ENCODE measurements at places on chromosomes 5 and 9.

DNA sequence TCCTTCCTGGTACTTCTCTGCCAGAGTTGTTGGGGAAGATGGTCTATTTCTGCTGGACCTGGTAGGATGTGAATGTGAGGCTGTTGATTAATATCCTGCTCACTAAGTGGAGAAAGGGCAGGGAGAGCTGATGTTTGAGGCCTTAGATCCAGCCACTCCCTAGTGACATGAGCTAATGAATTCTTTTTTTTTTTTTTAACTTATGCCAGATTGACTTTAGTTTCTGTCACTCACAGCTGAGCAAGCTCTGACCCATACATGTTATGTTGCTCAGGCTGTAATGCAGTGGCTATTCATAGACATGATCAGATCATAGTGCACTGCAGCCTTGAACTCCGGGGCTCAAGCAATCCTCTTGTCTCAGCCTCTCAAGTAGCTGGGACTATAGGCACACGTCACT is 75.1 kb upstream of the SPRY4 start:
- no peak for DNase-seq

- DNase-seq, result no peak
Measured at GRCh38 chr9:86854898-86855523, 92.3 kb downstream of the GAS1 start.

GRCh38 chr9:70923961-70924360 is 197.5 kb downstream of the TRPM3 start:
- no peak for DNase-seq

DNA sequence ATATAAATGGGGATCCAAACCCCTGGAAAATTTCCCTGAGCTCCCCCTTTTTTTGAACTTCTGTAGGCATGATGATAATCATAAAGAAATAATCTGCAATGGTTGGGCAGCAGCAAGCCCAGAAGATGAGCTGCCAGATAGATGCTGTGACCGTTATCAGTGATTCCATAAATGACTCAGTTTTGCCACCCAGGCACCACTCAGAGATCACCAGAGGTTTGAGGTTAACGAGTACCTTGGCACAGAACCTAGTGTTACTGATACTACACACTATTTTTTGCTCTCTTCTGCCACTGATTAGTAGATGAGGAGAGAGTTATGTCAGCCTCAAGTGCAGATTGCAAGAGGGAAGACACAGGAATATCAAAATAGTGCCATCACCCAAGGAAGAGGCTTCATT is 199.3 kb upstream of the PTGER4 start:
- no peak for DNase-seq

DNA sequence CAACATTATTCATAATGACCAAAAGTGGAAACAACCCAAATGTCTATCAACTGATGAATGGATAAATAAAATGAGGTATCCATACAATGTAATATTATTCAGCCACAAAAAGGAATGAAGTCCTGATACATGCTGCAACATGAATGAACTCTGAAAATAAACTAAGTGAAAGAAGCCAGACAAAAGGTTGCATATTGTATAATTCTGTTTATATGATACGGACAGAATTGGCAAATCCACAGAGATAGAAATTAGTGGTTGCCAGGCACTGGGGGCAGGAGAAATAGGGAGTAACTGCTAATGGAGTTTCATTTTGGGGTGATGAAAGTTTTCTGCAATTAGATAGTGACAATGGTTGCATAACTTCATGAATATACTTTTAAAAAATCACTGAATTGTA is 47.0 kb downstream of the KIF24 start:
- DNase-seq, result no peak

DNA sequence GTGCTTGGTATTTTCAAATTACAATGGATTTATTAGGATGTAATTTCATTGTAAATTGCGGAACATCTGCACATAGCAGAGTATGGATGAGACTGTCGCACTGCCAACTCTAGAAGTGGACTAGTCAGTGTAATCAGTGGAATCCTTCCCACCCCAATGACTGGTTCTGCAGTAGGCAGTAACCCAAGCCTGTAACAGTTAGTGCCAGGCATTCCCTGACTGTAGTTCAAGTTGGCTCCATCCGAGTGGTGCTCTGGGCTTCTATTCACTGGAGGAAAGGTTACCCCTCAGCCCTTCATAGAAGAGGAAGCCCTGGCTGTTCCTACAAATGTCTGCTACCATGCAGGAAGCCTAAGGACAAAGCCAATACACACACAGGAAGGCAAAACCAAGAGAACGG is 23.2 kb downstream of the AK3 start:
- DNase-seq, result no peak

DNA sequence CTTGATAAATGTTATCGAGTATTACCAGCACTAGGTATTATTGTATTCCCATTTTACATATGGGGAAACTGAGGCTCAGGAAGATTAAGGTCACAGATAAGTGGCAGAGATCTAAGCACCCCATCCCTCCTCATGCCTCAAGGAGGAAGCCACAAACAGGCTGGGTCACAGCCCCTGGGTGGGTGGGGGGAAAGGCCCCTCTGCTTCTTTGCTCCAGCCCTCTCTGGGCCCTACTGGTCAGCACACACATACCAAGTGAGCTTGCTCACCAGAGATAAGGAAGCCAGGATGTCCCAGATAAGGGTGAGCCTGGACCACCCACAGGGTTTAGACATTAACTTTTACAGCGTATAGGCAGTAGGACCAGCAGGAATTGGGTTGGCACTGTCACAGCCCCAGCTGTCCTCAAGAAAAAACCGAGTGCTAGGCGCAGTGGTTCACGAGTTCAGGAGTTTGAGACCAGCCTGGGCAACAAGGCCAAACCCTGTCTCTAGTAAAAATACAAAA is 45.3 kb downstream of the STK10 start:
- DNase-seq, result no peak

GRCh38 chr9:22425551-22425950 is 21.1 kb upstream of the DMRTA1 start:
- no peak for DNase-seq

GRCh38 chr9:97807681-97808080 is 45.3 kb upstream of the FOXE1 start:
- no peak for DNase-seq

- no peak for DNase-seq
Measured at GRCh38 chr5:105922080-105922479, 1748.7 kb downstream of the EFNA5 start.

DNA sequence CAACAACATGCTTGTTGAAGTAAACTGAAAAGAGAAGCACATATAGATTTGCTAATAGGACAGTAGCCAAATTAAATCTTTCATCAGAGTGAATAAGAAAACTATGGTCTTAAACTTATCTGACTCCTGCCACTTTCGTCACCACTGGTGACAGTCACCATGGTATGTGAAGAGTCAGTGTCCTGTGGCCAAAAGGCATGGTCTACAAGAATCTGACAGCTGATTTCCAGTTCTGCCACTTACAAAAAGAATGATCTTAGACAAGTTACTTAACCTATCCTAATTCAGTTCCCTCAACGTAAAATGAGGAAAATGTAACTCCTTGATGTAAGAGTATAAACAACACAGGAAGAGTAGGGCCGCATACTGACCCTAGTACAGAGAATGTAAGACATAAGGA is 102.0 kb downstream of the LPAR1 start:
- no peak for DNase-seq

GRCh38 chr5:23026252-23027170 is 173.4 kb upstream of the CDH12 start:
- no peak for DNase-seq

DNA sequence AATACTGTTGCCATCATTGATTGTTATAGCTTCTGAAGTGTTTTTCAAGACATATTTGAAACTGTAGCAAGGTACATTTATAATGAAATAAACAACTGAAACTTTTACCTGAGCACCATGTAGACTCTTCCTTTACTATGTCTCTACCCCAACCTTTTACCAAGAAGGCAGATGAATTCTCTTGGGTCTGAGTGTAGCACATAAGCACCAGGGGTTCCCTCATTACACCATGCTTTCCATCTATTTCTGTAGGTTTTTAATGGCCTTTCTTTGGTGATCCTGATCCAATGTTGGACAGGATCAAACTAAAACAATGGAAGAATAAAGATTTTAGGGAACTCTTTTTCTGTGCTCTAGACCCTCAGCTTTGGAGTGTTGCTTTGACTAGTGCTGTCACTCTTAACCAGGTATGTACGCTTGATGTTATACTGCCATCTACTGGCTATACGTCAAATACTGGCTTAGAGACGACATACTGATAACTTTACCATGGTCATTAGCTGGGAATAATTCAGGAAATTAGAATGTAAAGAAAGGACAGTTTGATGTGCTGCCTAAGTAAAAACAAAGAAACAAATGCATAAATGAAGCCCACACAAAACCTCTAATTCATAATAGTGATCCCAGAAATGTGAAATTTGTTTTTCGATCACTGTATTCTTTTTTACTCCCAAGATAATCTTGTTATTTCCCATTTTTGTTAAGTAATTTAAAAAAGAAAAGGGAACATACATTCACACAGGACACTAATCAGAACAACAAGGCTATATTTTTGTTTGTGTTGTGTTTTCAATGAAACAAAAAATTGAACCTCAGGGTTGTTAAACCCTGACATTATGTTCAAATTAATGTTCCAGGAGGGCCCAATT is 30.7 kb downstream of the IFNW1 start:
- no peak for DNase-seq

GRCh38 chr5:104353371-104353770 is 790.8 kb upstream of the NUDT12 start:
- no peak for DNase-seq

DNA sequence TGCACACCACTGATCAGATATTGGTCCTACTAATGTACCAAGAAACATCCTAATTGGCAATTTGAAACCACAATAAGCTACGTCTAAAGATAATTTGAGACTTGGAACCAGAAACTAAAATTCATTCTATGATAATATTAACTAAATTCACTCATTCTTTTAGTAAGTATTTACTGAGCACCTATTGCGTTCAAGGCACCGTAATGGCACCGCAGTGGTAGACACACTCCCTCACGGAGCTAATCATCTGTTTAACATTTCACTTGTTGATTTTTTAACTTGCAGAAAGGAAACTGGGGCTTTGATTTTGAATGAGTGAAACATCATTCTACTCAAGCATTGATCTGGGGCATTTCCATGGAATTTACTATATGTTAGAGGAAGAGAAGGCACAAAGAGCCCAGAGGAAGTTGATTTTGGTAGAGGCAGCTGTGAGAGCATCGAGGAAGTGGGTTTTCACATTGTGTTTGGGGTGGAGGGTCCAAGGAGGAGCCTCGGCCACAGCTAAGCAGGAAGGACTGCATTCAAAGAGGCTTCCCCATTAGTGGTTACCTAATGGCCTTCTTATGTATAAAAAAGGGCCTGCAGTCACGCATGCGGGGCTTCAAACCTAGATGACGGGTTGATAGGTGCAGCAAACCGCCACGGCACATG is 7.1 kb downstream of the RAPGEF1 start:
- no peak for DNase-seq
